CD4-positive, alpha-beta T cell treated with Interleukin-2 at 100 ng/mL for 4 hours (primary cell): ENCODE measurements at places on chromosomes 1 and 21.

GRCh38 chr1:154843636-154844296 is 26.3 kb downstream of the KCNN3 start:
- DNase-seq: no peak

- DNase-seq: no peak
These were observed 125.4 kb upstream of the USP25 start for GRCh38 chr21:15604413-15604812.

DNA sequence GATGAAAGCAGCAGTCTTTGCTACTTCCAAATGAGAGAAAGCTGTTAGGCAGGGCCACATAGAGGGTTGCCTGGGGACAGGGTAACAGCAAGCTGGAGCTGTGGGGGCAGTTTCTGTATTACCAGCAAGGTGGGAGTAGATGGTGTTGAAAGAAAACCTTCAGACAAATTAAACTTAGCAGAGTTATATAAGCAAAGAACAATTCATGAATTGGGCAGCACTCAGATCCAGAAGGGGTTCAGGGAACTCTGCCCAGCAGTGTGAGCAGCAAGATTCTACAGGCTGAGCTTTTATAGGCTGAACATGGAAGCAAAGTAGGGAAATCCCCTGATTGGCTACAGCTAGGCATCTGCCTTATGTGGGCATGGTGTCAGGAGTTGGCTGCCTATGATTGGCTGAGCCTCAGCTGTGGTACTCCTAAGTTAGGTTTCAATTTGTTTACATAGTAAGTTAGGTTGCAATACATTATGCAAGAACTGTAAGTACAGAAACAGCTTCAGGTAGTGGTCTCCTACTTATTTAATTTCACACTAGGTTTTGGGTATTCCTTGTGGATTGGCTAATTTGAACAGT is 64.1 kb upstream of the TMPRSS2 start:
- DNase-seq: no peak

DNA sequence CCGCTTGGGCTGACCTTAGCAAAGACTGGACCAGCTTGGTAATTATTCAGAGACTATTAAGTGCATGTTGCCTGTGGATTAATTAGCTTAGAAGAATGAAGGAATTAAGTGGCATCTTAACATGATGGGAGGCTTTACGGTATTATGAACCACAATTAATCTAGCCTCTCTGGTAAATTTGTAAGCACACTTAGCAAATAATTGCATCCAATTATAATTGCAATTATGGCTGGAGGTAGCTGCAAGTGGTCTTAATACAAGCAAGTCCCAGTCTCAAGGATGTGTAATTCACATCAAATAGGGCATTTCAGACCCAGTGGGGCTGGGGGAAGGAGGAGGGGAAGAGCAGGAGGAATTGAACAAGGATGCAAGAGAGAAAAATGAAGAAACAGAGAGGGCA is 151.6 kb downstream of the CNIH3 start:
- no peak for DNase-seq

GRCh38 chr1:10429868-10430215 is 391 bp upstream of the CENPS start:
- peak; percentile 29 for DNase-seq
